ENCODE measurements at places on chromosomes 7 and 10.

GRCh38 chr10:2837674-2838073 is 229.7 kb upstream of the PFKP start:
- DNase-seq, result no peak

DNA sequence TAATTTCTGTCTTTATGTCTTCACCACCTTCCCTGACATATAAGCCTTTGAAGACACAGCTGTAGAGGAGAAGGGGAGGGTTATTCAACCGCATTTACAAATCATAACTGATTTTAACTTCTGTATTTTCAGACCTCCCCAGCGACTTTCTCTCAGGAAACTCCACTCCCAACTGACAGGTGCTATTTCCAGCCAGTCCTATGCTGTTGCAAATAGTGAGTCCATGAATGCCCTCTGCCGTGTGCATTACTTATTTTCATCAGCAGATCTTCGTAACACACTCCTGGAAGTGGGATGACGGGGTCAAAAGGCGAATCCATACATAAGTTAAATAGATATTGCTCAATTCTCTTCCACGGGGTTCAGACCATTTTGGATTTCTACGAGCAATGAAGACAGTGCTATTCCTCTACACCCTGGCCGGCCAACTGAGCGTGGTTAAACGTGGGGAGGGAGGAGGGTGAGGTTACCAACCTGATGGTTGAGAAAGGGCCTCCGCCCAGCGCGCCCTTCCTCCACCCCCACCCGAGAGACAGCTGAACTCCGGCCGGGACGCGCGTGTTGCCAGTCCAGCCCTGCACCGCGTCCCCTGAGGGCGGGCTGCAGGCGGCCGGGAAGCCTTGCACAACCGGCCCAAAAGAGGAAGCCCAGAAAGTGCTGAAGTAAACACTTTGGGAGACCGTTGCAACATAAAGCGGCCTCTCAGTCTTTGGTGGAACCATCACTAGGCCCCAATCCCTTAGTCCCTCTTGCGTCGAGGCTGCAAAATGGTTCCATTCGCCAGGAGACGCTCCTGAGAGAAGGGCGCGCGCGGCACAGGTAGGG is at the start of gene APBB1IP:
Gene APBB1IP, plus strand, starts transcription at position 705 of the 825 bp plus-strand sequence. CDS start 53,986 bp downstream, outside the sequence.
- DNase-seq, result peak; percentile 54

DNA sequence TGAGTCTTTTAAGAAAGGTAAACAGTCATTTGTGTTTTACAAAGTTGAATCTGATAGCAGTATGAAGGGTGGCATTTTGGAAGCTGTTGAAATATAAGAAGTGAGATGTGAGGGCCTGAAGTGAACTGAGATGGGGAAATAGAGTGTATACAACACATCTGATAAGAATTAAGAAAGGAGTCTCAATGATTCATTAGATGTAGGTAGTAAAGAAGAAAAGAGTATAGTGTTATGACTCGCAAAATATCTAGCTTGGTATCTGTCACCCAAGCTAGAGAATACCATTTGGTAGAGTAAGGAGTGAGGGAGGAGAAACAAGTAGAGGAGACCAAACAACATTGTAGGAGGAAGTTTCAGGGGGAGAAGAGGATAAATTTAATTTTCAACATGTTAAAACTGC is 5.3 kb downstream of the PTPN12 start:
- DNase-seq, result no peak

DNA sequence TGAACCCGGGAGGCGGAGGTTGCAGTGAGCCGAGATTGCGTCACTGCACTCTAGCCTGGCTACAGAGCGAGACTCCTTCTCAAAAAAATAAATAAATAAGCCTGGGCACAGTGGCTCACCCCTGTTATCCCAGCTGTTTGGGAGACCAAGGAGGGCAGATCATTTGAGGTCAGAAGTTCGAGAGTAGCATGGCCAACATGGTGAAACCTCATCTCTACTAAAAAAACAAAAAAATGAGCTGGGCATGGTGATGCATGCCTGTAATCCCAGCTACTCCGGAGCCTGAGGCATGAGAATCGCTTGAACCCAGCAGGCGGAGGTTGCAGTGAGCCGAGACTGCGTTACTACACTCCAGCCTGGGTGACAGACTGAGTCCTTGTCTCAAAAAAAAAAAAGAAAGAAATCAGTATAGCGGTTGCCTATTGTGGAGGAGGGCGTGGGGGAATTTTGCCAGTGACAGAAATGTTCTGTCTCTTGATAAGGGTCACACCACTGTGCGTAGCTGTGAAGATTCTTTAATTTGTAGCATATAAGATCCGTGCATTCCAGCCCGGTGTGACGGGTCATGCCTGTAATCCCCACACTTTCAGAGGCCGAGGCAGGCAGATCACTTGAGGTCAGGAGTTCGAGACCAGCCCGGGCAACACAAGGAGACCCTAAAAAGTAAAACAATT is 17.9 kb upstream of the EIF3B start:
- no peak for DNase-seq

GRCh38 chr7:83695128-83695960 is 46.4 kb upstream of the SEMA3E start:
- no peak for DNase-seq

DNA sequence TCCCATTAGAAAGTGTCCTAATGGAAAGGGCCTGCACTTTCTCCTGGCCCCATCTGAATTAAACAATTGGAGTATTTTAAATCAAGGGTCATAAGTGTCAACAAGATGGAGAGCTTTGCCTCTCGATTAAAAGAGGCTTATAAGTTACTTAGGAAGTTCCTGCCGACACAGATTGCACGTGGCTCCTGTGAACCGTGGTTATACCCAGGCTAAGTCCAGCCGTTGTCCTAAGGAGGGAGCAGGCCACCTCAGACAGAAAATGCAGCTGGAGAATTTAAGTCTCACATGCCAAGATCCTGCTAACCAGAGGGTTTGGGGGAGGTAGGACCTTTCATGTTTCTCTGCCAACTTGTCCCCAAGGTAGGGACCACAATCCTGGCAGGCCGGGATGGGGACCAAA is 626.5 kb upstream of the GALNT17 start:
- no peak for DNase-seq

GRCh38 chr10:108872854-108873253 is 1050.5 kb downstream of the XPNPEP1 start:
- no peak for DNase-seq

DNA sequence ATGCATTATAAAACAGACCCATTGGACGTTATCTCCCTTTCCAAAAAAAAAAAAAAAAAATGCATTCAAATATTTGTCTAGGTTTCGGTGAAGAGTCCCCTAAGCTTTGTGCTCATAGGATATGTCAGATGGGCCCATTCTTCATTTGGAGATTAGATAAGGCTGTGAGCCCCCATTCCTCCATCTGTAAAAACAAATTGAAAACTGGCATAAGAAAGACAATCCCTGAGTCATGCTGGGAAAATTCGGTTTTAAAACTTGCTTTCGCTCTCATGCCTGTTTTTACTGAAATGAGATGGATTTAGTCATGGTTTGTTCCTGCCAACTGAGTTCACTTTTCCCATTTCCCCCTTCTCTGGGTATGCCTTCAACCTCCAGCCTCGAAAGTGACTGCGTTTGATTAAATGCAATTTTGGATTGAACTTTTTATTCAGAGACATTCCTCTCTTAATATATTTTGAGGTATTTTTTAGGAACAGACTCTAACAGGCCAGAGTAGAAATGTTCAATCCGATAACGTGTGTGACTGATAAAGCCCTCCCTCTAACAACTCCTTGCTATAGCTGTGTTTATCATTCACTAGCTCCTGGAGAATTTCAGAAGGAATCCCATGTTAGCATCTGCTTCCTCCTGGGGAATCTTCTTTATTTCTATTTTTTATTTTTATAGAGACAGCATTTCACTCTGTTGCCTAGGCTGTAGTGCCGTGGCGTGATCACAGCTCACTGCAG is 190.9 kb upstream of the LYZL2 start:
- no peak for DNase-seq

DNA sequence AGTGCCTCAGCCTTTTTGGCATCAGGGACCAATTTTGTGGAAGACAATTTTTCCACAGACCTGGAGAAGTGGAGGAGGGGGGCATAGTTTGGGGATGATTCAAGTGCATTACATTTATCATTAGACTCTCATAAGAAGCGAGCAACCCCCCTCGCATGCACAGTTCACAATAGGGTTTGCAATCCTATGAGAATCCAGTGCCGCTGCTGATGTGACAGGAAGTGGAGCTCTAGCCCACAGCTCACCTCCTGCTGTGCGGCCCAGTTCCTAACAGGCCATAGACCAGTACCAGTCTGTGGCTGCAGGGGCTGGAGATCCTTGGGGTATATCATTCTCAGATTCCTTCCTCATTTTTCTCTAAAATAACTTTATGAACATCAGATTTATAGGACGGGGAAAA is 50.8 kb downstream of the ATAD1 start:
- DNase-seq, result no peak

DNA sequence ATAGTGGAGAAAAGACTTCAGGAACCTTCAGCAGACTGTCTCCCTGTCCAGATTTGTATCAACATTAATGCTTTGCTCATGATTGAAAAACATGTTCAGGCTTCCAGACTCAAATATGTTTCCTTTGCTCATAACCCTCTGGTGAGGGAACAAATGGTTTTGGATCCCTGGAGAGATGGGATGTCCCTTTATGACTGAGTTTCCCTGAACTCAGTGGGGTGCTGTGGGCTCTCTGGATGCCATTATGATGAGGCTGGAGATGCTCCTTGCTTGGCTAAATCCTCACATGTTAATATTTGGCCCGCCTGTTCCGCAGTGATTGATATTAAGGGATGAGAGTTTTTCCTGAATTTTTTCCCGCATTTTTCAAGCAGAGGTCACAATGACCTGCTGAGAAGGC is 749.4 kb downstream of the SUGCT start:
- no peak for DNase-seq

DNA sequence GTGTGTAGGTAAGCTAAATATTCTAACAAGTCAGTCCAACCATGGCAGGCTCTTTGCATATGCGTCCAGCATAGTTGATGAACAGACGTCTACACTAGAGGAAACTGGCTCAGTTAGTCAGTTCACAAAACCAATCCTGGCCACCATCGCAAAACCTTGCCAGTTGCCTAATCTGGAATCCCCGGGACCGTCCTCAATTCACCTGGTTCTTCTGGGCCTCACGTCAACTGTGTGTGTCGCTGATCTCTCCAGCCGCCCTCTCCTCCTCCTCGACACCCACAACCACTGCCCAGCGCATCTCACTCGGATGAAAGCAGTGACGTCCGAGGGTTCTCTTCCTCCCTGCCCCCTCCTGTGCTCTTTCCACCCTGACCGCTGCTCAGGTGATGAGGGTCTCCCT is 217.8 kb upstream of the SH2B2 start:
- no peak for DNase-seq

DNA sequence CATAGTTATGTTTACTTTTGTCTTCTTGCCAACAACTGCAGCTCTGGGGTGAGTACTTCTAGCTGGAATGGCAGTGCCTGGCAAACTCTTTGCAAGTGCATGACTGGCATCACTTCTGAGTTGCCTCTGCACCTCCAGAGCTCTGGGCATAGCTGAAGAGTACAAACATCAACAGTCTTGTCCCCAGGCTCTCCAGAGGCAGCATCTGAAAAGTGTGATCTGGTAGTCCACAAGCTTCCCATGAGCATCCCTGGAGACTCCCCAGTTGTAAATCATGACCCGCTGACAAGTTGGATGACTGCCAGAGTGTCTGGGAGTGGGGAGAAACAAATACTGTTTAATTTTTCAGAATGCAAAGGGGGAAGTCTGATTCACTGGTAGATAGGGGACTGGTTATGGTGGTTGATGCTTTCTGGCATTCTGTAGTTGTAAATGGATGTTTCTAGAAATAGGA is 138.9 kb upstream of the CDK13 start:
- no peak for DNase-seq

- DNase-seq, result no peak
Measured at GRCh38 chr10:29257106-29257783, 31.6 kb upstream of the LYZL1 start.

GRCh38 chr7:148230296-148230695 is 360.3 kb upstream of the C7orf33 start:
- no peak for DNase-seq

- no peak for DNase-seq
Measured at GRCh38 chr7:19020062-19020461, 97.4 kb downstream of the TWIST1 start.

- DNase-seq, result no peak
Measured at GRCh38 chr10:32548208-32548607, 102.3 kb downstream of the CCDC7 start.

GRCh38 chr10:14723052-14723689 is 51.5 kb downstream of the FAM107B start:
- DNase-seq, result no peak

GRCh38 chr10:125284875-125285597 is 124.7 kb upstream of the CTBP2 start:
- no peak for DNase-seq

DNA sequence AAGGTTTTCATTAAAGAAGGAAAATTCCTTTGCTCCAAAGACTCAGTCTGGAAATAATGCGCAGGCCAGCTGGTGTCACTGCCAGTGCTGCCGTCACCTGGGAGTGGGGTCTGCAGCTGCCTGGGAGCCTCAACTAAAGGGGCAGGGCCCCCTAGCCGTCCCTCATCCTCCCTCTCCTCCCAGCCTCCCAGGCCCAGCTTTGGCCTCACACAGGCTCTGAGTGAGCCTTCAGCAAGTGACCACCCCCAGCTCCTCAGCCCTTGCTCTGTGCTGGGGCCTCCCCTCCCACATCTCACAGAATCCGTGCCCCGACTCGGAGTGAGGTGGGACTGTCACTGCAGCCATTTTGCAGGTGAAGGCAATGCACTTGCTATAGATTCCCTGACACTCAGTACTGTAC is 11.1 kb upstream of the RET start:
- no peak for DNase-seq

GRCh38 chr10:78038105-78038504 is 4.4 kb downstream of the RPS24 start:
- DNase-seq, result no peak

DNA sequence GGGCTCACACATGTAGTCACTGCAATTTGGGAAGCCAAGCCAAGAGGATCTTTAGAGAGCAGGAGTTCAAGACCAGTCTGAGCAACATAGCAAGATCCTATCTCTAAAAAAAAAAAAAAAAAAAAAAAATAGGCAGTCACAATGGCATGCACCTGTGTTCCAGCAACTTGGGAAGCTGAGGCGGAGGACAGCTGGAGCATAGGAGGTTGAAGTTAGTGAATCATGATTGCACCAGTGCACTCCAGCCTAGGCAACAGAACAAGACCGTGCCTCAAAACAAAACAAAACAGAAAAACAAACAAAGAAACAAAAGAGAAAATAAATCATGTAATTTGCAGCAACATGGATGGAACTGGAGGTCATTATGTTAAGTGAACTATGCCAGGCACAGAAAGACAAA is 33.6 kb upstream of the BICC1 start:
- DNase-seq, result no peak

DNA sequence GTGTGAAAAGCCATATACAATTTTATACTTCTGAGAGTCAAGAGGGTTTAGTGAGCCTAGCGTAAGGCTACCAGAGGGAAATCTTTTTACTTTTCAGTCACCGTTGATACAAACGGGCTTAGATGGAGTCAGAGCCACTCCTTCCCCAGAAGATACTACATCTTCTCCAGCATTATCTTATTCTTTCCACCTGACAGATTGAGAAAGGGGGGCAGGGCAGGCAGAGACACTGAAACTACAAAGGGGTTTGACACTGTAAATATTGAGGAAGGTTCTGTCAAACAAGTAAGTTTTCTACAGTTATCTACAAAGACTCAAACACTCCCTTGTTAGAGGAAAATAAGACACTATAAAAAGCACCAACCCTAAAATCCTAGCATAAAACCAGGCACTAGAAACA is 100.0 kb downstream of the RELN start:
- DNase-seq, result no peak

GRCh38 chr7:91286432-91286831 is 22.2 kb downstream of the FZD1 start:
- no peak for DNase-seq

All from stimulated activated CD4-positive, alpha-beta T cell treated with anti-CD3 and anti-CD28 coated beads, Interleukin-2, amount 100 ng/mL, for 24 hours (primary cell).